Stimulated activated CD4-positive, alpha-beta T cell treated with anti-CD3 and anti-CD28 coated beads, Interleukin-1b, Interleukin-23, amount 100 ng/mL, for 1 hour (primary cell): ENCODE measurements at places on chromosomes 5 and 9.

DNA sequence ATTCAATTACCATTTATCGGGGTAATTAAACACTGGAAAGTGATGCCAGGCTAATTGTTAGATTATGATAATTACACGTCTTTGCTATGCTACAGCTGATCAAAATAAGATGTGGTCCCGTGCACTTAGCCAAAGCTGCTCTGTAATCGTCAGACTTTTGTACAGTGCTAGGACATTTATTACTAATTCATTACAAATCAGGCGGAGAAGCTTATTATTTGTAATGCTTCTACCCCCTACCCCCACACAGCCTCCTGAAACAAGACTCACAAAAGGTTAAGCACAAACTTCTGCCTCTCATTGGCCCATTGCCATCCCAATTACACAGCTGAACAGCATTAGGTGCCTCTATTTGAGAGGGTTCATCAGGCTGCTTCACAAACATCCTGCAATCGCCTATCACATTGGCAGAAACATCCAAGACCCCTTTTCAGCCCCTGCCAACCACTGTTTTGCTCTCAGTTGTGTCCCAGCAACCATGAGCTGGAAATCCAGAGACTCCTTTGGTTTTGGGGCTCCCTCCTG is 232.7 kb downstream of the EFNA5 start:
- DNase-seq: no peak

DNA sequence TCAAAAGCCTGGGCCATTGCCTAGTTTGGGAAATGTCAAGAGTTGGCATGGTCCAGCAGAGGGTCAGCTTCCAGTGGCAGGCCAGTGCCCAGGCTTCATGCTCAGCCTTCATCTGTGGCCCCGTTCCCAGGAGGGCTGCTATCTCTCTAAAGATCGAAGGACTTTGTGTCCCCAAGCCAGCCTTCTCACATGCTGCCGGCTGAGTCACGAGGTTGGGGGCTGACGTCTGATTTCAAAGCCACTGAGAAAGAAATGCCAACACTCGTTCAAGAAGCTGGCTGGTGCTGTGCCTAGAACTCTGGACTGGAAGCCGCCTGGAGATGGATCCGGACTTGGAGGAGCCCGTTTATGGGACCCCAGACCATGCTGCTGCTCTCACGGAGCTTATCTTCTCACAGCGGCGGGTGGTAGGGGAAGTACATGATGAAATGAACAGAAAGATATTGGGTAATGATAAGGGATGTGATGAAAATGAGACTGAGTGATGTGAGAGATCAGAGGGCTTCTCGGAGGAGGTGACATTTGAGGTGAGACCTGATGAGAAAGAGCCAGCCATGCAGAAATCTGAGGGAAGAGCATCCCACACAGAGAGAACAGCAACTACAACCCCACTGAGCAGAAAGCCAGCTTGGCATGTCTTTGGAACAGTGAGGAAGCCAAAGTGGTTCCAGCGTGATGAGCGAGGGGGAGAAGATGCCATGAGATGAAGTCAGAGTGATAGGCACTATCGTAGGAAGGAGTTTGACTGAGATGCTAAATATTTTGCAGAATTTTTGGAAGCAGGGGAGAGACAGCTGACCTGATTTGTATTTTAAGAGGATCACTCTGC is 54.9 kb upstream of the BOD1 start:
- no peak for DNase-seq

GRCh38 chr5:3598769-3599211 is 3.2 kb downstream of the IRX1 start:
- DNase-seq: no peak

GRCh38 chr9:134936346-134937163 is 18.8 kb upstream of the FCN1 start:
- DNase-seq: no peak

- DNase-seq: no peak
Observed at GRCh38 chr5:138790684-138791083, 37.5 kb downstream of the CTNNA1 start.

DNA sequence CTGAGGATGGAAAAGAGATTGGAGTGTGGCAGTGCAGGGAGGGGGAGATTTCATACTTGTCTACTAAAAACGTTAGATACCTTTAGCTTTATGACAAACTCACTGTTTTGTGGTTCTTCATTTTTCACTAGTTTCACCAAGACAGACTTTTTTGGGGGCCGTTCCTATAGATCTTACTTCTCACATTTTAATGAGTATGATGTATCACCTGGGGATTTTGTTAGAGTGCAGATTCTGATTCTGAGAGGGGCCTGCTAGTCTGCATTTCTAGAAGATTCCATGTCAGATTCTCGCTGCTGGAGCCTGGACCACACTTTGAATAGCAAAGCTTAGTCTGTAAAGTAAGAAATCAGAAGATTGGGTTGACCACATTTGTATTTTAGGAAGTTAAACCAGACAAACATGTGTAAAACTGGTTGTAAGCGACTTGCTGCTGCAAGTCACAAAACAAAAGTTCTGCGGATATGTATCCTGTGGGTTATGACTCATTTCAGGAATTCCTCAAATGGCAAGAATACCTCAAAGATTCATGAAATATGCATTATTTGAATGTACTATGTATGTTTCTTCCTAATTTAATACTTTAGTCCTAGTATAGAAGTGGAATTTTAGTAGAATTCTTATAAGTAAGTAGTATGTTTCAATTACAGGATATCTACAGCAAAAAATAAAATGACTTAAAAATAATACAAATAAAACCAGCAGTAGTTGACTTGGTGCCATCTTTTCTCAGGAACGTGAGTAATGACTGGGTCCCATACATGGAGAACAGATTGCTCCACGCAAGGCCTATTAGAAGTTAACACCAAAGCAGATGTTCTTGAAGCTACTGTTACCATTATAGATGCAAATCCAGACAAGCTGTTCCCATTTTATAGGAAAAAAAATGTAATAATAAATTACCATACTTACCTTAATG is 27.8 kb downstream of the NFIL3 start:
- no peak for DNase-seq

DNA sequence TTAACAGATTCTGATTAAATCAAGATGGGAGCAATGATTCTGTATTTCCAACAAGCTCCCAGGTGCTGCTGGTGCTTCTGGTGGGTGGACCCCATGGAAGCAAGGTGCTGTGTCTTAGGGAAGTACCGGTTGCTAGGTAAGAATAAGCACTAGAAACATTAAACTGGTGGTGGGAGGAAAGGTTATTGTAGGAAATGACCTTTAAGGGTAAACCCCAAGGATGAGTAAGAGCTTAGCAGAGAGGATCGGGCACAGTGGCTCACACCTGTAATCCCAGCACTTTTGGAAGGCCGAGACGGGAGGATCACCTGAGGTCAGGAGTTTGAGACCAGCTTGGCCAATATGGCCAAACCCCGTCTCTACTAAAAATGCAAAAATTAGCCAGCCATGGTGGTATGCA is 16.2 kb upstream of the CREBRF start:
- no peak for DNase-seq

DNA sequence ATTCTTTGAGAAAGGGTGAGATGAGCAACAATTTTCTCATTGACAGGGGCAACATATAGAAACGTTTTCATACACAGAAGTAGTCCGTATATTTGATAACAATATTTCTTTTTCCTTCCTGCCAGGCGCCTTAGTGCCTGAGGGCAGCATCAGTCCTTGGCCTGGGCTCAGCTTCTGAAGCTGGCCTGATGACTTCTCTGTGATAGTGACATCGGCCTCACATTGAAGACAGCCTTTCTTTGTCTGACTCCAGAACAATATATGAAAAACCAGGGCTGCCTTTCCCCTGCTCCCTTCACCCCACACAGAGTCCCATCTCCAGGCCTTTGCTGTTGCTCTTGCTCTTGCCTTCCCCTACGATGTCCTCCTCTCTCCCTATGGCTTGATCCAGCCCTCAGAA is 24.1 kb upstream of the TCOF1 start:
- no peak for DNase-seq

DNA sequence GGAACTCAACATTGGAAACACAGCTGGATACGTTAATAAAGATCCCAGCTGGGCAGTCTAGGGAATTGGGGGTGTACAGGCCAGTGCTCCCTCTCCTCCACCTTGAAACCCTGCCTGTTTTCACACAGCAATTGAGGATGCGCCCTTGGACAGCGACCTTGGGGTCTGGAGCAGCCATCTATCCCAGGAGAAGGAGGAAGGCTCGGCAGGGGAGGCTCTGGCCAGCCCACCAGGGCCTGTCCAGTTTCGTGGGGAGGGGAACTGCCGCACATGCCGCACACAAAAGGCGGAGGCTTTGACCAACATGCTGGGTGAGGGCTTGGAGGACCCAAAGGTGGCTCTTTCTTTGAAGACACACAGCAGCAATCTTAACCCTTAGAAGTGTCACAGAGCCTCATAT is 1.4 kb downstream of the COL23A1 start:
- no peak for DNase-seq

GRCh38 chr5:52132053-52132452 is 655.7 kb upstream of the ITGA1 start:
- no peak for DNase-seq

- DNase-seq: no peak
Observed at GRCh38 chr5:38404667-38405276, 146.4 kb downstream of the EGFLAM start.
